ENCODE measurements at places on chromosomes 1 and 21.

DNA sequence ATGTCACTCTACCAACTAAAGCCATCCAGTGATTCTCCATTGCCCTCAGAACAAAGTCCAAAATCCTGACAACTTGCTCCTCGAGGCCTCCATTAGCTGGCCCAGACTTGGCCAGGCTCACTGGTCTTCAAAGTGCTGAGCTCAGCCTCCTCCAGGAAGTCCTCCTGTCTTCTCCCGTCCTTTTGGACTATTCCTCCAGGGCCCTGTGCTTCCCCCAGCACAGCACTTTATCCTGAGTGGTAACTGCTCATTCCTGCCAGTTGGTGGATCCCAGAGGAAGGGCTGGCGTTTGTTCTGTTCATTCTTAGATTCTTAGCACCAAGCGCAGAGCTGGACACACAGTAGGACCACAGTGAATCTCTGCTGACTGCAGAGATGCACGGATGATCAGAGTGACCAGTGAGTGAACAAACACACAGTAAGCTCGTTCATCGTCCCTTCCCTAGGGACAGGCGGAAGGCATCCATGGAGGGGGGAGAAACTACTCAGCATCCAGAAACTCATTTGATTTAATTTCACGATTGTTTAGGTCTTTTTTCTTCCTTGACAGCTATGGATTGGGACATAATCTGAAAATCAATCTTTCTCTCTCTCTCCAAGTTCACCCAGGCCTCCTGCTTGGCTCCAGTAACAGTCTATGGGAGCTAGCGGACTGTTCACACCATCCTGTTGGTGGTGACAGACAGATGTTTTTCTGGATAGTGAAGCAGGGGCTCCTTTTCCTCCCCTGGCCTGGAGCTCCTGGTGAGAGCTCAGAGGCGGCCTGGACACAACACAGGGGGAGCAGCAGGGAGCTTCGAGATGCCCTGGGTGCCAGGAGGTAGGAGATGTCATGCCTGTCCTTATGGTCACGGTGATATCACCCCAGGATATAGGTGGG is 180.2 kb downstream of the PTPRU start:
- DNase-seq, result no peak

- no peak for DNase-seq
Observed at GRCh38 chr1:31949862-31950261, 11.7 kb upstream of the PTP4A2 start.

DNA sequence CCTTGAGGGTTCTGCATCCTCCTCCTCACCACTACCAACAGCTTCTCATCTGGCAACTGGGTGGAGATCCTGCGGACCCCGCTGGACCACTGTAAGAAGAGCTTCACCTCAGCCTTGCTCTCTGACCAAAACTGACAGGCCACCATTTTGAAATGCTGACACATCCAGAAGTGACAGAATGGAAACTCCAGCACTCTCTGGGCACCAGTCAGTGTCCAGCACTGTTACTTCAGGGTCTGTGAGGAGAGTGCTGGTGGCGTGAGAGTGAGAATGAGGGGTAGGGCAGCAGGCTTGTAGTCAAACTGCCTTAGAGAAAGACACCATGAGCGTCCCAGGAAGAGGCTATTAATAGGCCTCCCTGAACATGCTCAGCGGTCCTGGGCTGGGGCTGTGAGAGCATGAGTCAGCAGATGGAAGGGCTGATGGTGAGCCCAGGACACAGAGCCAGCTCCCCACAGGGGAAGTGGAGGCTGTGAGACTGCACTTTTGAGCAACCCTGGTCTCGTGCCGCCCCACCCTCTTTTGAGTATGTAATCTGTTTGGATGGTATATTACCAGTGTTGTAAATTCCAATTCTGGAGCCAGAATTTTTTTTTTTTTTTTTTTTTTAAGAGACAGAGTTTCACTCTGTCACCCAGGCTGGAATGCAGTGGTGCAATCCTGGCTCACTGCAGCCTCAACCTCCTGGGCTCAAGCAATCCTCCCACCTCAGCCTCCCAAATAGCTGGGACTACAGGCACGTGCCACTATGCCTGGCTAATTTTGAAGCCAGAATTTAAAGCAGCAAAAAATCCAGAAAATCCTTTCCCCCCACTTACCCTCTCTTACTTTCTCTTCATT is 34.4 kb upstream of the SLC30A1 start:
- no peak for DNase-seq

GRCh38 chr1:36760081-36760480 is 274.2 kb downstream of the GRIK3 start:
- DNase-seq, result no peak

DNA sequence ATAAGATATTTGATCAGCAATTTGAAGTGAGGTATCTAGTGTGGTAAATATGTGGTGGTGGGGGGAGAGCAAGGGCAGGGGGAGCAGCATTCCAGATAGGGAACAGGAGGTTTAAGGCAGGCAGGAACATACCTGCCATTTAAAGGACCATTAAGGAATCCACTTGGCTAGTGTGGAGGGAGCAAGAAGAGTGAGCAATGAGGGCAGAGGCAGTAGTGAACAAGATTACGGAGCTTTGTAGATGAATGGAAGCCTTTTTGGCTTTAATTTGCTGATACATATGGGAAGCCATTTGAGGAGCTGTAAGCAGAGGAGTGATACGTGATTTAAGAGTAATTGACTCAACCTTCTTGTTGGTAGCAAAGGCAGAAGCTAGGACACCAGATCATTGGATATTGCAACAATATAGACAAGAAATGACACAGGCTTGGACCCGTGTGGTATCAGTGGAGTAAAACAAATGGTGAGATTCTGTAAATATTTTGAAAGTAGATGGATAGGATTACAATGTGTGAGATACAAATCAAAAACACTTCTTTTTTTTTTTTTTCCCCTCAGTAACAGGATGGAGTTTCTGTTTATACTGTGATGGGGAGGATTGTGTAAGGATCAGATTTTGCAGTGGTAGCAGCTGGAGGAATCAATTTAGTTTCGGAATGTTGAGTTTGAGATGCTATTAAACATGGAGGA is 73.8 kb upstream of the B3GALT2 start:
- DNase-seq, result no peak

DNA sequence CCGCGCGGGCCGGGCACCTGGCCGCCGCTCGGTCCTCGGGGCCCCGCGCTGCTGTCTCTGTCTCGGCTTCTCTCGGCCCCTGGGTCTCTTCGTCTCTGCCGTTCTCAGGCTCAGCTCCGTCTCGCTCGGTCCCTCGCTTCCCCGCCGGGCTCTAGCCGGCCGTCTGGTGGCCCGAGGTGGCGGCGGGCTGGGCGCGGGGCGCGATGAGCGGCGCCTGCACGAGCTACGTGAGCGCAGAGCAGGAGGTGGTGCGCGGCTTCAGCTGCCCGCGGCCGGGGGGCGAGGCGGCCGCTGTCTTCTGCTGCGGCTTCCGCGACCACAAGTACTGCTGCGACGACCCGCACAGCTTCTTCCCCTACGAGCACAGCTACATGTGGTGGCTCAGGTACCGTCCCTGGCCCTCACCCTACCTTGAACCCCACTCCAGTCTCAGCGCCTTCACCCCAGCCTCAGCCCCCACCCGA is 355 bp downstream of the SHISAL2A start:
- no peak for DNase-seq

DNA sequence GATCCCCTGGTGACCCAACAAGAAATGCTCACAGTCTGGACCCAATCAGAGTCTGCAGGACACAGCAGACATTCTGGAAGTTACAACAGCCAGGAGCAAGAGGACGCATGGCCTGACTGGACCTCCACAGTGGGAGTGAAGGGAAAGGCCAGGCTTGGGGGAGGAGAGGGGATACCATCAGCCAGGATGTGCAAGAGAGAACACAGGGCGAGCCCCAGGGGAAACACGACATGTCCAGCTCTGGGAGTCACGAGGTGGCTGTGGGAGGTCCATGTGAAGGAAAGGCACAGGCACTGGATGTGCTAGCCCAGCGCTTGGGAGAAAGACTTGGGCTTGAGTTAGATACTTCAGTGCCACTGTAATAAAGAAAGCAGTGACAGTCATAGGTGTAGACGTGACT is 87.3 kb downstream of the HSF2BP start:
- no peak for DNase-seq

DNA sequence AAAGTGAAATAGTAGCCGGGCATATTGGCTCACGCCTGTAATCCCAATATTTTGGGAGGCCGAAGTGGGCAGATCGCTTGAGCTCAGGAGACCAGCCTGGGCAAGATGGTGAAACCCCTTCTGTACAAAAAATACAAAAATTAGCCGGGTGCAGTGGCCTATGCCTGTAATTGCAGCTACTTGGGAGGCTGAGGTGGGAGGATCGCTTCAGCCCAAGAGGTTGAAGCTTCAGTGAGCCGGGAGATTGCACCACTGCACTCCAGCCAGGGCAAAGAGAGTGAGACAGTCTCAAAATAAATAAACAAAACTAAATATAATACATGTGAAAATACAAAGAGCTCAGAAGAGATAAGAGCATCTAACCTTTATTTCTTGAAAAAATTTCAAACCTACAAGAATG is 2.3 kb upstream of the MSTO1 start:
- no peak for DNase-seq

GRCh38 chr1:40421431-40422384 is 28.6 kb upstream of the ZFP69B start:
- DNase-seq, result no peak

- no peak for DNase-seq
Observed at GRCh38 chr21:42396799-42397745, 1.2 kb upstream of the TMPRSS3 start.

- no peak for DNase-seq
Observed at GRCh38 chr1:46452931-46453325, 36.7 kb upstream of the DMBX1 start.

- DNase-seq, result no peak
Observed at GRCh38 chr1:56125316-56125715, 454.0 kb downstream of the PLPP3 start.

DNA sequence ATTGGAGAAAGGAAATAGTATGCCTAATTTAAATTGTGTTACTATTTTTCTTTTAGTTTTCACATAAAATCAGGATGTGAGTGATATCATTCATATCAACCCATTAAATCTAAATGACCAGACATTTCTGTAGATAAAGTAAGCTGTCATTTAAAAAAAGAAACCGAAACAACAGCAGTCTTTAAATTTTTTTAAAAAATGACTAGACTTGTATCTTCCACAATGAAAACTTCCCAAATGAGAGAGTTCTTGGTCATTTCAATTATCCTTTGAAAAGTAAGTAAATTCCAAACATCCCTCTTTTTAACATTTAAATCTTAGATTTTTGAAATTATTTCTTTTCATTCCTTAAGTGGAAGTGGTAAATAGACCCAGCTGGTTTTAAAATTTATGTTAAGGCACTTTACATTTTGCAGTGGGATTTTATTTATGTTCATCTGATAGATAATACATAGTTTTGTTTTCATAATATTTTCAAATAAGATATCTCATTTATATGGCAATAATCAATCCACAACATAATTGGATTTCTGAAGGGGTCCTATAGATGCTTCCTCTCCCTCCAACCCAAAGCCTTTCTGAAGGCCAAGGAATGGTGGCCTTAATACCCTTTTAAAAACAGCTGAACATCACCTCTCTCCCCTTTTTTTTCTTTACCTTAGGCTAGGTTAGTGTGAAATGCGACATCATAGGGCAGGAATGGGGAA is 3.1 kb downstream of the FOXD3 start:
- no peak for DNase-seq

DNA sequence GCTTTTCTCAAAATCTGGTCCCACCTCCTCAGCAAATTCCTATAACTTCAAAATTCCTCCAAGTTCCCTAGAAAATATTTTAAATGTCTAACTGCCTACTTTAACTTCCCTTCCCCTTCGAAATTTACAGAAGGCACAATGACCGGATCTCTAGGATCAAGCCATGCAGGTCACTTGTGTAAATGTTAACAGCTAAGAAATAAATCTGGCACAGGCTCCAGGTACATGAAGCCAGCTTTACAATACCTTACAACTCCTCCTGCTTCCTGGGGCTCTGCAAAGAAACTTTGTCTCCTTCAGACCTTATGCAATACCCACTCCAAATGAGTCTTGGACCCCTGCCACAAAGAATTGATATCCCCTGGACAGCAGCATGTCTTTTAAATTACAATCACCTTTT is 1164.2 kb downstream of the BRINP3 start:
- DNase-seq, result no peak

DNA sequence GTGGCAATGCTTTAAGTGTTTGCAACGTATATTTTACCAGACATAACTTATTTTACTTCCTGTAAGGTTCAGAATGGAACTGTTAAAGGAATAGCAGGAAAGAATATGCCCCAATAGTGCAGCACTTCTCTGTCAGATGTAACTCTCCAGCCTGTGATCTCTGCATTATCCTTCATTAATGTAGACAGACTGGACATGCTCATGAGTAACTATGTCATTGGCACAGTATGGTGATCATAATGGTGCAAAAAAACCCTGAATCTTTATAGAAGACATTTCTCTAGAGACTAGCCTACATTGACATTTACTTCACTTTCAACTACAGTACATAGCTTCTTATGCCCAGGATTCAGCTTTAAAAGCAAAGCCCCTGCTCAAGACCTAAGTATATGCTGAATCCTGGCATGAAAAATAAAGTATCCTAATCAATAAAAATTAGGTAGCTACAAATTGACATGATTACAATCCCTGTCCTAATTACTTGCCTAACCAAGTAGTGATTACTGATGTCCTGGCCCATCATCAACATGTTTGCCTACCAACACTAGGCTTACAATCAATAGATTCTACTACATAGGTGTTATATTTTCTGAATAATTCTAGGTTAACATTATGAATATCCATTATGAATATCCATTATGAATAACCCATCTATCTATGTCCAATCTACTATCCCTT is 13.9 kb downstream of the COX20 start:
- no peak for DNase-seq

DNA sequence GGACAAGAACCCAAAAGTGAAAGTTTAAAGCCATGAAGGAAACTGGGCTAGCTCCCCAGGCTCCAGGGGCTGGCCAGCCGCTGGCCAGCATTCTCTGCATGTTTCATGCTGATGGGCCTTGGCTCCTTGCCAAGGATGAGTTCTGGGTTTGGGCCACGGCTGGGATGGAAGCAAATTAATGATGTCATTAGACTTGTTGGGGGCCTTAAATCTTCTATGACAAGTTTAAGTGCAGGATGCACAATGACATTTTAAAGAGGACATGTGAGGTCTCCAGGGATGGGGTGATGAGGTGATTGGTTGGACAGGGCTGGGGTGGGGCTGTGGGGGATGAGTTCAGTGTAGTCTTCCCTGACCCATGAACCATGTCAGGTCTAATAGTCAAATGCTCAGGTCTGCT is 199.6 kb downstream of the TRABD2B start:
- DNase-seq, result no peak

- DNase-seq, result no peak
Observed at GRCh38 chr1:60978421-60979357, 103.7 kb upstream of the NFIA start.

Data from stimulated activated CD8-positive, alpha-beta memory T cell treated with anti-CD3 and anti-CD28 coated beads, Interleukin-7, amount 100 ng/mL, for 1 hour (primary cell).